CD4-positive, alpha-beta T cell treated with Interleukin-17A for 4 hours (primary cell): ENCODE measurements at places on chromosomes 7 and 10.

- no peak for DNase-seq
These were observed 350.0 kb downstream of the CRPPA start for GRCh38 chr7:16071246-16071857.

GRCh38 chr10:59012839-59013238 is 163.6 kb upstream of the PHYHIPL start:
- no peak for DNase-seq

DNA sequence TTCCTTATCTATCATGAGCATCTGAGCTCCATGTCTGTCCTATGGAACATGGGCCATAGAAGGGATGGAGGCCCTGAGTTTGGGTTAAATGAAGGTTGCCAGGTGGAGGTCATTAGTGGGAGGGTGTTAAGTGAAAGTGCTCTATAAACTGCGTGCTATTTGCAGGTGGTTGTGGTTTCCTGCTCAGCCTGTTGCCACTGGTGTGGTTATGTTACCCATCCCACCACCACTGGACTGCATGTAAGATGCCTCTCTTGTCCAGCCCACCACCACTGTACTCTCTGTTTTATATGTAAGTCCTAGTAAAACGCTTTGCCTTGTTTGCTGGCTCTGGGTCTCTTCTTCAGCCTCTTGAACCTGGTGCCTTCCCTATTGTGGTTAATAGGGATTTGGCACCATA is 711.2 kb downstream of the SORCS3 start:
- no peak for DNase-seq

DNA sequence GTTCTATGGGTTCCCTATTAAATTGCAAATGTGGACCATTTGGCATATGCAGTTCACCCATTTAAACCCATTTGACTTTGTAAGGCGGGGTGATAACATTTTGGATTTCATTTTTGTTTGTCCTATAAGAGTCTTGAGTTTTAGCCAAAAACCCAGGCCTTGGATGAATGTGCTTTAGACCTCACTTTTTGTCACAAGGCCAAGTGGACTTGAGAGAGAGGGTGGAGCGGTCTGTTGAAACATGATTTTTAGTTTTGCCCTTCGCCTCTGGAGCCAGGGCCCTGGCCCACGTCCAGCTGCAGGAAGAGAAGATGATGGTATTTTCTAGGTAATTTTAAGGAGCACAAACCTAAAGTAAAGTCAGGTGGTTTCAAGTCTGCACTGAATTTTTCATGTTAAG is 260.1 kb downstream of the SLC25A13 start:
- no peak for DNase-seq

GRCh38 chr10:44995914-44996669 is 4.6 kb upstream of the ZNF22 start:
- DNase-seq = no peak

GRCh38 chr7:119964788-119965542 is 308.0 kb upstream of the KCND2 start:
- DNase-seq = no peak

DNA sequence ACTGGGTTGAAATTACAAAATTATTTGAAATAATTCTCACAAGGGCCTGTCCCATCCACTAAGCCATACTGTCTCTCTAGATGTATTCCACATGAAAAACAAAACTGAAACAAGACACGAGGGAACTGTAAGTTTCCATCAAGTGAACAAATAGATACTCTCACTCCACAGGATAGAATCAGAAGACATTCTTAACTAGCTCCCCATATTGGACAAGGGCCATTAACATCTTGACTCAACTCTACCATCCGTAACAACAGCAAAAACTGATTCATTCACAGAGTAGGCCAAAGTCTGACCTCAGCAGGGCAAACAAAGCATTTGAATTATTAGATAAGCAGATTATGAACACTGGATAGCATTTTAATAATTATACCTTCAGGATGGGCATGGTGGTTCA is 29.1 kb downstream of the UBE2H start:
- no peak for DNase-seq

- DNase-seq = no peak
These were observed 5.8 kb upstream of the PRTFDC1 start for GRCh38 chr10:24958091-24958720.

DNA sequence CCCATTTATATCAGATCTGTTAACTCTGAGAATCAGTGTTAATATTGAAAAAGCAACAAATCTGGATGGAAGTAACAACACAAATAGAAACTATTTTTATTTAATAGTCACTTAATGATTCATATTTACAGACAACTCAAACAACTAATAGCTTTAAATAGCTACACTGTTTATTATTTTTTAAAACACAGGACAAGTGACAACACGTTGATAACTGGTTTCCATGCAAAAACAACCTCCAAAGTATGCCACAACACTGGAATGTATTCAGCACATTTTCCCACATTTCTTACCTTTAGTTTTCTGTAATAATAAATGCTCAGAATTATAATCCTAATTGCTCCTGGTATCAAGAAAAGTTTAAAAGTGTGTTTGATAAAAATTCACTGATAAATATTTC is 4.0 kb downstream of the SNX13 start:
- DNase-seq = no peak
